ENCODE measurements at places on chromosomes 1 and 21. TPM values are rescaled to one million over a fixed set of nuclear protein-coding genes. Genes with fewer than 3 reads are reported as not detected.

The RPS6KC1 gene
- 24.1 TPM for total RNA-seq

The TIE1 gene
- 4.5 TPM for total RNA-seq

The BEST4 gene
- total RNA-seq, result 0.18 TPM

The COL16A1 gene
- total RNA-seq, result 0.14 TPM

The KRTAP7-1 gene
- total RNA-seq, result not detected

GRCh38 chr1:207221934-207222351, 99.5 kb upstream of the CD55 start:
- no peak for DNase-seq

GRCh38 chr1:56626546-56626945, 18.6 kb upstream of the PRKAA2 start:
- DNase-seq, result no peak

DNA sequence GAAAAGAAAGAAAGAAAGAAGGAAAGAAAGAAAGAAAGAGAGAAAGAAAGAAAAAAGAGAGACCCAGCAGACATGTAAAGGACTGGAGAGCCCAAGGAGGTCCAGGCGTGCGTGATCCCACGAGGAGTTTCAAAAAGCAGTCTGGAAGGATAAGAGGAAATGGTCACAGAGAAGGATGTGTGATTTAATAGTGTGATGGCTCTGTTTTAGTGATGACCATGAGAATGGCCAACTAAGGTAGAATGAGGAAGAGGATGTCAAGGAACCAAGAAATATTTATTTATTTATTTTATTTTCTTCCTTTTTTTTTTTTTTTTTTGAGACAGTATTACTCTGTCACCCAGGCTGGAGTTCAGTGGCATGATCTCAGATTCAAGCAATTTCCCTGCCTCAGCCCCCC, 25.5 kb downstream of the PTGS2 start:
- DNase-seq, result no peak

- peak; percentile 57 for DNase-seq
Measured at GRCh38 chr1:198556971-198557370, 16.5 kb upstream of the ATP6V1G3 start.

GRCh38 chr1:41241354-41241748, 755 bp downstream of the SCMH1 start:
- peak; percentile 43 for DNase-seq

- DNase-seq, result peak; percentile 71
Measured at GRCh38 chr21:36310016-36310415, 10.0 kb upstream of the MORC3 start.

- no peak for DNase-seq
Measured at GRCh38 chr1:182889997-182890396, 50.9 kb downstream of the DHX9 start.

DNA sequence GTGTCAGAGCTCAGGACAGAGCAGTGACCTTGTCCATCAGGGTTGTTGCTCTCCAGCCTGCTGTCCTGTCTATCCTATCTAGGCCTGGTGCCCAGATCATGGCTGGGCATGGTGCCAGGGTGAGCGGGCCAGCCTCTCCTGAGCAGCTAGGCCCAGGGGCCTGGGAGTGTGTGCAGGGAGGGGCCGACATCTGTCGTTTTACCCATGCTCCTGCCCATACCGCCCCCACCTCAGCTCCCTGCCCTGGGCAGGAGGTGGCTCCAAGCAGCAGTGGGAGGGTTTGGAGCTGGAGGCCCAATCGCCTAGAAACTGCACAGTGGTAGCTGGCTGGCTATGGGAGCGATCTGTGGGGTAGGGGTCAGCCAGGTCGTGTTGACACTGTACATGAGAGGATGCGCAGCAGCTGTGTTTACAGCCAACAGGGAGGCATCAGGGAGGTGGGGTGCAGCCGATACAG, 6.5 kb downstream of the INSRR start:
- no peak for DNase-seq

- DNase-seq, result peak; percentile 63
Measured at GRCh38 chr1:150221552-150221951, 14.4 kb downstream of the ANP32E start.

DNA sequence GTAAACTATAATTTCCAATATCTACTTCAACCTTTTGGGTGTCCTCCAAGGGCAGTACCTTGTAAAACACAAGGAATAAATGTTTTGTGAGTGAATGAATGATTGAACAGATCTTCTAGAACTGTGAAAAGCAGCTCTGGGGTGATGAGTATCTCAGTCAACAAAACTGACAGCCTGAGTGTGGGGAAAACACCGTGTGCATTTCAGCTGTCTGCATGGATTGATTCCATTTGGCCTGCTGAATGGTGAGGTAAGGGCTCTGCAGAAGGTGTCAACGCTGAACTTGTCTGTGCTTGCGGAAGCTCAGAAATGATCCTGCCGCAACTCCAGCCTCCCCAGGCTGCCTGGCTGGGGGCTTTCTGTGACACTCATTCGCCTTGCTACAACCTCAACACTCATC, 7.4 kb upstream of the AGMAT start:
- DNase-seq, result no peak

GRCh38 chr1:34850382-34850781, 9.2 kb downstream of the SMIM12 start:
- DNase-seq, result no peak

Data from natural killer cell (primary cell).